ENCODE measurements at places on chromosomes 5 and 9.

DNA sequence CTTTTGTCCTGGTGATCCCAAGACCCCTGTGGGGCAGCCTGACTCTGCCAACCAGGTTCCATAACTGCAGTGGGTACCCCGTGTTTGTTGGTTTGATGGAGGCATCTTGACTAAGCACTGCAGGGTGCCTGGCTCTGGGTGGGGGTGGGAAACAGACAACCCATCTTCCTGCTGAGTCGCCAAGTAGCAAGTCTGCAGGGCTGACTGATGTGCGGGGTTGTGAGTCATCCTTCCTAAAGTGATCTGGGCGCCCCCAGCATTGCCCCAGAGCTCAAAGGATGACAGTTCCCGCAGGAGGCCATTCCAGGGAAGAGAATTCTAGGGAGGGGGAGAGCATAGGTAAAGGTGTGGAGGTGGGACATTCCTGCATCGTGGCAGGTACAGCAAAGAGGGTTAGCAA, 23.5 kb downstream of the DAB2IP start:
- DNase-seq = no peak

DNA sequence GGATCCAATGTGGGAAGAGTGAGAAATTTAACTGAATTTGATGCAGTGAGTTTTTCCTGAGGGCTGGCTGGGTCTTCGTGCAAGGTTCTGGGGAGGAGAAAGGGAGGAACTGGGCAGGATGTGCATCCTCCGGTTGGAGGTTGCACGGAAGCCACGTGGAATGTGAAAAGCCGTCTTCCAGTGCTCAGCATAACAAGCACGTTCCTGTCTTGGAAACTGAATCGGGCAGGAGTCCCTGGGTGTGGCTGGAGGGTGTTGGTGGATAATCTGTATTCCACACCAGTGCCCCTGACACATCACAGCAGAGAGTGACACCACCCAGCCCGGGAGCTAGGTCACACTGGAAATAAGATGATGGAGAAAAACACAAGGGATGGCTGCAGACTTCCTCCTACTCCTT, 154.3 kb downstream of the C5orf15 start:
- DNase-seq = no peak

DNA sequence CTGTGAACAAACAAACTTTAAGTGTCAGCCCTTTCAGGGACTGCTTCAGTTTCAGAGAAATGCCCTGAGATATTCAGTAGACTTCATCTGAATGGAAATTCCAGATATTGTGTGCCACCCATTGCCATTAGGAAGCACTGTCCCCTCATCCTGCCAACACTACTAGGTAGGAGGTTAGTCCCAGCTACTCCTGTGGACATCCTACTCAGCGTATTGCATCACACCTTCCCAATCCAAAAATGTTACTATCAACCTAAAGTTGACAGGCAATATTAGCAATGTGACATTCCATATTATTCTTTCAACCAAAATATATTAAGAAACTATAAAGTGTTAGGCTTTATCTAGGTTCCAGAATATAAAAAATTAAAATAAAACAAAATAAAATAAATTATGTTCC, 552.0 kb upstream of the ST8SIA4 start:
- no peak for DNase-seq

GRCh38 chr5:30195036-30195435, 998.5 kb upstream of the CDH6 start:
- no peak for DNase-seq

DNA sequence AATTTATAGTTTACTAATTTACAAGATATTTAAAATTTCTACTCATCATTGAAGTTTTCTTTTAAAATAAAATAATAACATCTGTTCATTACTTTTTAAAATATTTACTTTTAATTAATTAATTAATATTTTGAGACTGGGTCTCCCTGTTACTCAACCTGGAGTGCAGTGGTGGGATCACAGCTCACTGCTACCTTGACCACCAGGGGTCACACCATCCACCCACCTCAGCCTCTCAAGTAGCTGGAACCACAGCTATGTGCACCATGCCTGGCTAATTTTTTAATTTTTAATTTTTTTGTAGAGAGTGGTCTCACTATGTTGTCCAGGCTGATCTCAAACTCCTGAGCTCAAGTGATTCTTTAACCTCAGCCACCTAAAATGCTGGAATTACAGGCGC, 1013.6 kb downstream of the CDH9 start:
- DNase-seq = no peak

Data from substantia nigra (tissue), 51 donors.